Chondrocyte (in vitro differentiated cells): ENCODE measurements at places on chromosomes 16 and 17. TPM values are rescaled to one million over a fixed set of nuclear protein-coding genes. Genes with fewer than 3 reads are reported as not detected.

The CHST4 gene
- total RNA-seq, result not detected in 3 replicates

The TMEM235 gene
- total RNA-seq, result not detected in 3 replicates

The FOXK2 gene
- total RNA-seq, result 47.6 to 49.5 TPM (median 49.4 TPM) in 3 replicates

The CCL8 gene
- not detected in 3 replicates for total RNA-seq

The MRTFB gene
- 32.0 to 32.2 TPM (median 32.2 TPM) in 3 replicates for total RNA-seq

The TUBB3 gene
- total RNA-seq, result 97.1 to 117 TPM (median 104 TPM) in 3 replicates

The CARD14 gene
- 0.13 to 0.80 TPM (median 0.30 TPM) in 3 replicates for total RNA-seq

The ATP2A3 gene
- 0.53 to 1.7 TPM (median 1.5 TPM) in 3 replicates for total RNA-seq

The HOXB5 gene
- total RNA-seq, result not detected in 3 replicates

The SHISA9 gene
- total RNA-seq, result 0.12 to 3.1 TPM (median 1.6 TPM) in 3 replicates

The CRAMP1 gene
- total RNA-seq, result 17.8 to 21.2 TPM (median 20.5 TPM) in 3 replicates

The EZH1 gene
- total RNA-seq, result 22.2 to 25.6 TPM (median 22.4 TPM) in 3 replicates

The CD300LB gene
- not detected in 3 replicates for total RNA-seq

The HOXB13 gene
- 0.19 TPM in 1 of 3 replicates, not detected in the others for total RNA-seq

The CA5A gene
- total RNA-seq, result not detected in 3 replicates

The CDIP1 gene
- 23.9 to 36.8 TPM (median 36.4 TPM) in 3 replicates for total RNA-seq

The SEPTIN12 gene
- total RNA-seq, result not detected in 3 replicates

The CAPN15 gene
- 28.8 to 32.0 TPM (median 29.7 TPM) in 3 replicates for total RNA-seq

The SOX9 gene
- total RNA-seq, result 9.5 to 23.8 TPM (median 10.5 TPM) in 3 replicates

The CCDC182 gene
- total RNA-seq, result not detected in 3 replicates

The C16orf74 gene
- 0.82 to 1.6 TPM (median 1.0 TPM) in 3 replicates for total RNA-seq

The SLC38A8 gene
- not detected in 3 replicates for total RNA-seq

The SLC12A3 gene
- total RNA-seq, result not detected in 3 replicates
